ENCODE measurements at places on chromosomes 5 and 9. TPM values are rescaled to one million over a fixed set of nuclear protein-coding genes. Genes with fewer than 3 reads are reported as not detected.
A peak's percentile ranks its signal among the peaks of the same experiment; 100 is the strongest.

GRCh38 chr9:124771867-124772679 is 962 bp upstream of the NR6A1 start:
- peak; percentile 88 for DNase-seq

DNA sequence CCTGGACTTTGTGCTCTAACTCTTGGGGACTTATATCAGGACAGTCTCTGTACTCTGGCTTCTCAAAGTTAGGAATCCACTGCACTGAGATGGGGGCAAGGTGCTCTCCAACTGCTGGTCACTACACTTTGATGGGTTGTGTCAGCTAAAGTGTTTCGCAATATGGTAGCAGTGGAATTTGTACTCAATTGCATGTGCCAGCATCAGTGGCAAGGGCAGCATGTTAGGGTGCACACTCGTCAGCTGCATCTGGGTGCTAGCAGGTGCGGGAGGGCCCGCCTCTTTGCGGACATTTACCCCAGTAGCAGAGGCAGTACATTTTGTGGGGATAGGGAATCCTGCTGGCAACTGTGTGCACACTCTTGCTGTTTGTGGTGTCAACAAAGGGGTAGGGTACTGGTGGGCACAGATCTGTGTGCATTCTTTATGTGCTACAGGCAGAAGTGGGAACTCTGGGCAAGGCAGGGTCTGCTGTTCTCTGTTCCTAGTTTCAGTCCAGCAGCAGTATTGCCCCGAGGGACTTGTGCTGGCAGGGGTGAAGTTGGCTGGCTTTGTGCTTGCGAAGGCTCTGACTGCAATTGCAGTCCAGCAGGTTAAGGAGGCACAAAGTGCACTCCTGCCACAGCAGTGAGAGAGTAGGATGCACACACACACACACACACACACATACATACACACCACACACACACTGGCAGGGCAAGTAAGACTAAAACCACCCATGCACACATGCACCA is 924.8 kb upstream of the CDH9 start:
- DNase-seq: peak; percentile 69

The ANKRD31 gene
- 0.05 TPM for polyA plus RNA-seq

The SOWAHA gene
- 0.05 TPM for polyA plus RNA-seq

- peak; percentile 58 for DNase-seq
These were observed 22.0 kb upstream of the PTBP3 start for GRCh38 chr9:112355427-112355897.

The FOCAD gene
- polyA plus RNA-seq: 9.5 TPM

The OGN gene
- 18.6 TPM for polyA plus RNA-seq
